ENCODE measurements at places on chromosomes 5 and 9.

DNA sequence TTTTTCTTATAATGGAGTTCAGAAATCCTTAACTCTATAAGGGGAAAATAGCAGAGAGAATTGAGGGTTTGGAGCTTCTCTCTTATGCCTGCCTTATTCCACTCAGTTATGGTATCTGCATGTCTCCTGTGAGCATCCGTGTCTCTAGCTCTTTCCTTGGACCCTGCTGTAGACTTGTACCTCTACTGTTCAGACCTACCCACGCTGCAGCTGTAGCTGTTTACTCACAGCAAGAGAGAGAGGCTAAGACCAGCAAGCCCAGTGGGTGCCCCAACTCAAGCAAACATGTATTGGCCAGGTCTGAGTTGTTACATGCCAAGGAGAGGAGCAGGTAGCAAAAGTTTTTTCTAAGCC, 7.1 kb upstream of the PCSK1 start:
- DNase-seq = no peak

DNA sequence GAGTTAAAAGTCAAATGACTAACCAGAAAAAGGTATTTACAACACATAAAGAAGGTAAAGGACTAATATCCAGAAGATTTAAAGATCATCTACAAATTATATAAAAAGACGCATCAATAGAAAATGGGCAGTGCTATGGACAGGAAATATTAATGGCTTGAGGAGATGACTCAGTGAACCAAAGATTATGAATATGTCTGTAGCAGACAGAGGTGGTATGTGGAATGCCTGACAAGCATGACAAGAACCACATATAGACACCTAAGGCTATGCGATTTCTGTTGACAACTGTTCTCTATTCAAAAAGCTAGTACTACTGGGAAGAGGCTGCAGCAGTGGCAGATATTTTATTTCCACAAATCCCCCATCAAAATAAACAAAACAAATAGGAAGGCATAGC, 177.0 kb upstream of the SH3GL2 start:
- no peak for DNase-seq

GRCh38 chr9:130565792-130566191, 13.6 kb upstream of the FUBP3 start:
- no peak for DNase-seq

DNA sequence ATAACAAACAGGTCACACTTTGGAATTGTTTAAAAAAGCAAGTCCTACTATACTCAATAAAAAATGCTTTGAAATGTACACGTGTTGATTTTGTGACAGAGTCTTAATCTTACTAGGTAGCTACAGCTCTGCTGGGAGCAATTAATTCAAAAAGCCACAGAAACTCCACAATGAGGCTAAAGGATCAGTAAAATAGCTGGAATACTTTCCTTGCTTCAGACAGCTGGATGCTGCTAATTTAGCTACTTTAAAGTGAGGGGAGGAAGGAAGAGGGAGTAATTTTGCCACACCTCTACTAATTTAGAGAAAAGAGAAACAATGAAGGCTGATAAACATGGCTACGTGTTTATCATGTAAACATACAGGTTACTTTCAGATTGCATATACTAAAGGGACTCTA, 927.6 kb upstream of the DMAC1 start:
- DNase-seq = no peak

- no peak for DNase-seq
These were observed 38.7 kb upstream of the ANKRD34B start for GRCh38 chr5:80608731-80609130.

GRCh38 chr9:116647515-116647809, 39.6 kb upstream of the TRIM32 start:
- DNase-seq = no peak

DNA sequence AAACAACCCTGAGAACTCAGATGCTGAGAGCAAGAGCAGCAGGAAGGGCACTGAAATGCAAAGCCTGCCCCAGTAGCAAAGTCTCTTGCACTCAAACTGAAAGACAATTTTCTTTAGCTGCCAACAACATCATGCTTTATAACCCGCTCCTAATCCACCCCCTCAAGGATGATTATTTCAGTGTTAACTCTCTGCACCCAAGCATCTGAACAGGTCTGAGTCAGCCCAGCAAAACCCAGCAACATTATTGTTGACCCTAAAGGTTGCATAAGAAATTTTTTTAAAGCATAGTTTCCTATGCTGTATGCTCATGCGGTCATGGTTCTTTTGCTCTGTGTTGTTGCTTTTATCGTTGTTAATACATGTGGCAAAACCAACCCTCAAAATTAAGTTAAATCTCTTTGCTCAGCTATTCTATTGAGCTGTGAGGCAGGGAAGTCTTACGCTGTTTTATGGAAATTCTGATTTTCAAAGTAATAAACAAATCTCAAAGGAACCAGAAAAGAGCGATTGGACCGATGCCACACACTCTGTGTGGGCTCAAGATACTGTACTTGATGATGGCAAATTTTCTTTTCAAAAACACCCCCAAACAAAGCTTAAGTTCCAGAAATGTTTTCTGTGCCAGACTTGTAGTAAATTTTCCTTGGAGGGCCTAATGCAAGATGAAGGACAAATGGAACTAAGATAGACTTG, 440.6 kb upstream of the MPDZ start:
- DNase-seq = no peak

DNA sequence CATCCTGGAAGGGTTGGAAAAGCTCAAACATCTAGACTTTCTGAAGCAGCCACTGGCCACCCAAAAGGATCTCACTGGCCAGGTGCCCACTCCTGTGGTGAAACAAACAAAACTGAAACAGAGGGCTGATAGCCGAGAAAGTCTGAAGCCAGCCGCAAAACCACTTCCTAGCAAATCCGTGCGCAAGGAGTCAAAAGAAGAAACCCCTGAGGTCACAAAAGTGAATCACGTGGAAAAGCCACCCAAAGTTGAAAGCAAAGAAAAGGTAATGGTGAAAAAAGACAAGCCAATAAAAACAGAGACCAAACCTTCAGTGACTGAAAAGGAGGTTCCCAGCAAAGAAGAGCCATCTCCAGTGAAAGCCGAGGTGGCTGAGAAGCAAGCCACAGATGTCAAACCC, 87.6 kb downstream of the MAP1B start:
- no peak for DNase-seq

GRCh38 chr5:168364151-168364661, 72.8 kb downstream of the WWC1 start:
- no peak for DNase-seq

GRCh38 chr9:134601764-134602163, 39.8 kb upstream of the COL5A1 start:
- no peak for DNase-seq

GRCh38 chr5:73625944-73626811, at the start of gene ARHGEF28:
Gene ARHGEF28, plus strand, starts transcription at chr5:73626196. Its CDS starts 58,656 bp downstream, at chr5:73684852.
- no peak for DNase-seq

DNA sequence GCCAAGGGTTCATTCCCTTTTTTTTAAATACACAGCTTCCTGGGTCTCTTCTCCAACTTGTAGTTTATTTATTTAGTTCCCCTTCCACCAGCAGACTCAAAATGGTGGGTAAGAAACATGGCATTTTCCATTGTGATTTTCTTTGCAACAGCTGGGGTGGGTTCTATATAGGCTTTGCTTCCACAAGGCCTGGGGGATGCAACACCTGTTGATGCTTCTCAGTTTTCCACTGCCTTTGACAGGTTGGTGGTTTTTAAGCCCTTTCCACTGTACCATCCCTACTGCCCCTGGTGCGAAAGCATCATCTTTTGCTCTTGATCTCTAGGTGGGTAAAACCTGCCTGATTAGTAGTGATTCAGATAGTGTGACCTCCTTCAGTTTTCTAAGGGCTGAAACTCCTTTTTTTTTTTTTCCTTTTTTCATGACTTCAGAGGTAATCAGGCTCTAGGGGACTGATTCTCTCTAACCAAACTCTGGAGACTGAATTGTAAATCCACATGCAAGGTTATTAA, 8.5 kb downstream of the KDM3B start:
- DNase-seq = no peak

DNA sequence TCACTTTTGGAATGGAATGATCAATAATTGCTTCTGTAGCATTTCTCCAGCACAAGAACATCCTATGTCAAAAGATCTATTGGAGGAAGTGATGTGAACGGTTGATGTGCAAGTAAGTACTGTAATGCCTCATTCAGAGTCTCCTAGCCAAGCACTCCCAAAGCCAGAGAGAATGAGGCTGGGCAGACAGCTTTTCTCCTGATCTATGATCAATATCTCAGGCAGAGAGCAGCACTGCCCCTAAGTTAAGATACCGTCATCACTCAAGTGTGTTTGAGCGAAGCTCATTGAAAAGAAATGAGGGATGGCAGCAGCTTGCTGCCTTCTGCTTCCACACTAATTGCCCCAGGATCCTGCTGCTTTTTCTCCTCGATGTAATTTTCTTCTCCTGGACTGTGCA, 324.1 kb upstream of the GRAMD2B start:
- no peak for DNase-seq

DNA sequence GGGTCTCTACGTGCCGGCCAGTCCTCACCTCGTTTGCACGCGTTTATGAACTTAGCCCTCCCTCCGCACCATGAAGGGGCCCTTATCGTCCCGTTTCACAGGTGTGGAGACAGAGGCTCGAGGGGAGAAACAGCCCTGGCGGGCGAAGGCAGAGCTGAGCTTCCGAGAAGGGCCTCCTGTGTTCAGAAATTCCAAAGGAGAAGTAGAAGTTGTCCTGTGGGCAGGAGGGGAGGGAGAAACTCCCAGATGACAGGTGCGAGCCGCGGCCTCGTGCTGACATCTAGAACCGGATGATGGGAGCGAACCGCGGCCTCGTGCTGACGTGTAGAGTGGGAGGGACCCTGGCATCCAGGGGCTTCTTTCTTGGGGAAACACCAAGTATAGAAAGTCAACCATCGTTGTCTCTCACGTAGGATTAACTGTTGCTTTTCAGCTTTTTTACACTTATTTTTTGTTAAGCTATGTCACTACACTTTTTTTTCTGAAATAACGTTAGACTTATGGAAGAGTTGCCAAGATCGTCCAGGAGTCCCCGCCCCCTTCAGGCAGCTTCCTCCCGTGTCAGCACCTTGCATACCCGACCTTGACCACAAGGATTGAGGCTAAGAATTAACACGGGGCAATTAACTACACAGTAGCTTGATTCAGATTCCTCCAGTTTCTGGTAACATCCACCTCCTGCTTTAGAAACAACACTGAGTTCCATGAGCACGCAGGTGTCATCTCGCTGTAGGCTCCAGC, 42.8 kb upstream of the NKD2 start:
- DNase-seq = no peak

- DNase-seq = no peak
These were observed 35.8 kb upstream of the CMYA5 start for GRCh38 chr5:79653843-79654242.

DNA sequence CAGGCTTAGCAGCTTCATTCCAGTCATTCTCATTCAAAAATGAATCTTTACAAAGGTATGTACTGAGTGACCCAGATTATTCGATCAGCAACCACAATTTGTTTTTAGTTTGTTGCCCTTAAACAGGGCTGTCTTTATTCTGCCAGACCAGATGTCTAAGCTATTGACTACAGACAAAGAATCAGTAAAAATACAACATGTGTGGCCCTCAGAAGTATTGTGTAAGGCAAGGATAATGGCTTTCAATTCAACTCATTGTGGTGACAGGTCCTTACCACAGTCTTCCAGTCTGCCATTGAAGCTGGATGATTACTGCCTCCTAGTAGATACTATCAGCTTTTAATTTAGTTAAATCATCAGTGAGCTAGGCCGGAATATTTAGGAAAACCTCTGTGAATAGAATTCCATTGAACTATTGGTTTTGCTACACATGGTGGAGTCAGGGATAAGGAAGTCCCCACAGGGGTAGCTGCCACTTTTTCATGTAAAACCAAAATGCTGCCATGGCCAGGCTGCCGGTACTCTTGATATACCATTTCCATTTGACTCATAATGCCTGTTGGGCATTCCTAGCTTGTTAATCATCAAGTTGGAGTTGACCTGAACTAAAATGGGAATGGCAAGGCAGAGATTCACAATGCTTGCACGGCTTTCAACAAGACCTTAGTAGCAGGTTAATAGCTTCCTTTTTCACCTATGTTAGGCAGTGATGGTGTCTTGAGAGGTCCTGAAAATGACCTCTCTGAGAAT, 175.6 kb downstream of the MEF2C start:
- DNase-seq = no peak

GRCh38 chr9:137496601-137497375, 37.7 kb upstream of the NSMF start:
- no peak for DNase-seq

GRCh38 chr5:93179466-93179865, 401.6 kb downstream of the NR2F1-AS1 start:
- no peak for DNase-seq

DNA sequence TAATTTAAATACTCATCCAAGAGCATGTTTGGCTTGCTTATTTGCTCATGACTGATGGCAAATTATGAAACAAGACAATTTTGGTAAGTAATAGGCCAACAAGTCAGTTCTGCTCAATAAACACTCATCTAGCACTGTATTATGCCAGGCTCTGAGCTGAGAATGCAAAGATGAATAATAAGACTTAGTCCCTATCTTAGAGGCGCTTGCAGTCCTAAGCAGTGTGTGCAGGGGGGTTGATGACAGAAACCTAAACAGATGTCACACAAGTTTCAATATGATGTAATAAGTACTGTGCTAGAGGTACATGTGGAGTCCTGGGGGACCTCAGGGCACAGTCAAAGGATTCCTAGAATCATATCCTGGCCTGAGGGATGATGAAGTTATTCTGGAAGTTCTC, 287.6 kb upstream of the ADRA1B start:
- DNase-seq = no peak

- no peak for DNase-seq
These were observed 35.2 kb upstream of the IL7R start for GRCh38 chr5:35821513-35821912.

- DNase-seq = no peak
These were observed 2.3 kb downstream of the TPRN start for GRCh38 chr9:137198051-137198901.

DNA sequence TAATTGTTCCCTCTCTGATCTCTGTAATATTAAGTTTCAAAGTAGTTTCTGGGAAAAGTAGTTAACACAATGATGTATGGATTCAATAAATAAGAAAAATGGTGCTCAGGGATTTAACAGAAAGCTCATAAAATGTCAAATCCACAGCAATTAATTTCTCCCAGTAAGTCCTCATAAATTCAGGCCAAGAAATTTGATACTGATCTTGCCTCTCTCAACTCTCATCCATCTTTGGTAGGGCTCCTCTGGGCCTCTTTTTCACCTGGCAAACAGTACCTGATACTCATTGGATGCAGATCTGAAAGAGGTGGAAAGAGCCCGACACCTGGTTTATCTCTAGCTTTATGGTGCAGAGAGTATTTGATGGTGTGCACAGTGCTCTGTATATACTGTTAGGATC, 106.1 kb downstream of the STK32A start:
- no peak for DNase-seq

GRCh38 chr9:114916481-114916880, 13.9 kb downstream of the TNFSF8 start:
- no peak for DNase-seq

DNA sequence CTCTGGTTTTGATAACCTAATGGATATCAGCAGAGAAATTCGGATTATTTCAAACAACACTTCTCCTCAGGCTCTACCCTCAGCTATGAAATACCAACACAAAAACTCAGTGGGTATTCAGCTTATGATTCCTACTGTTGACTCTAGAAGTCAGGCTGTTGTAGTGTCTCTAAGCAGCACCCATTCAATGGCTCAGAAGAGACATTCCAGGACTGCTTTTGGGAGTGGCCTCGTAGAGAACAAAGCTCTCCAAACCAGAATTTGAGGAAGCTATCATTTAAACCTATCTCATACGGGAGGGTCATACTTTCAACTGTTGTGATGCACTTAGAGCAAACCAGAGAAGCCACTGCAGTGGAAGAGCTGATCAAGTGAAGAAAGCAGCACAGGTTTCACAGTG, 34.1 kb downstream of the ETF1 start:
- no peak for DNase-seq

GRCh38 chr5:6182271-6182815, 196.0 kb downstream of the MED10 start:
- DNase-seq = no peak

All from CMK (cell line).